Uterus (tissue), 4 donors: ENCODE measurements at places on chromosomes 7 and 10. TPM values are rescaled to one million over a fixed set of nuclear protein-coding genes. Genes with fewer than 3 reads are reported as not detected.

- DNase-seq = no peak
Observed at GRCh38 chr10:2106641-2107040, 369.3 kb upstream of the ADARB2 start.

- DNase-seq = no peak
Observed at GRCh38 chr7:49159536-49159935, 235.2 kb downstream of the CDC14C start.

GRCh38 chr7:142645777-142646176 lies 103.5 kb upstream of the PRSS1 start:
- DNase-seq = no peak

DNA sequence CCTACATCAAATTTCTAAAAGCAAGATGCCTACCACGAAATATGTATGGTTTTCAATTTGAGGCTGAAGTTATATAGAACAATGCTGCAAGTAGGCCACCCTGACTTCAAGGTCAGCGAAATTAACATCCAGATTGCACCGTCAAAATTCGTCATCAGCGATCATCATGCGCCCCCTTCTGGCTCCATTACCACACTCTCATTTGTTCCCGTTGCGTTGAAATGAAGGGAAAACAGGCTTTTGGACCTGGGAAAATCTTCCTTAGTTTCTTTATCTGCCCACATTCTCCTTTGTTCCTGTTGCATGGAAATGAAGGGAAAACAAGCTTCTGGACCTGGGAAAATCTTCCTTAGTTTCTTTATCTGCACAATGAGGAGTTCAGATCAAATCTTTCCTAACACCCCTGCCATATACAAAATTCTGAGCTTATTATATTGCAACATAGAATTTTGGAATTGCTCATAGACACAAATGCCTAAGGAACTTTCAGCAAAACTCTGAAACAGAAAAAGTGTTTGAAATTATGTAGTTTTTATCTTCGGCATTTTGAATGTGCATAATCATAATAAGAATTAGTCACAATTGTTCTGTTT lies 98.2 kb upstream of the PRKCQ start:
- peak; percentile 27 for DNase-seq

GRCh38 chr7:118590107-118590506 lies 365.6 kb downstream of the ANKRD7 start:
- DNase-seq = no peak

- DNase-seq = no peak
Observed at GRCh38 chr7:134686786-134687185, 40.1 kb downstream of the BPGM start.

DNA sequence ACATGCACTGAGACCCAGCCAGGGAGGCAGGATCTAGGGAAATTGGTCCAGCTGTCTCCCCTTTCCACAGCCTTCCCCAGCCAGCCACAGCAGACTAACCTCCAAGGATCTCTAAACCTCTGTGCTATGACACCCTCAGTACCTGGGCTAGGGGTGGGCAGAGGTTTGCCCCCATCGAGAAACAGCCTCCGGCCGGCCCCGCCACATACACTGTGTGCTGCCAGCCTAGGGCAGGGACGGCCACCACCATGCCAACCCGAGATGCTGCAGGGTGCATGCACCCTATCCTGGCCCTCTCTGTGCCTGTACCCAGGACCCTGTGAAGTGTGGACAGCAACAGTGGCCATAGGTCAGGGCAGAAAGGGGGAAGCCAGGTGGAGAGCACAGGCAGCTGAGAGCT lies 58.1 kb downstream of the PARP12 start:
- no peak for DNase-seq

- DNase-seq = no peak
Observed at GRCh38 chr7:23260371-23260770, 13.8 kb downstream of the GPNMB start.

The ATOH7 gene
- not detected for total RNA-seq

The KCND2 gene
- 4.4 TPM for total RNA-seq
